ENCODE measurements at places on chromosomes 5 and 9. TPM values are rescaled to one million over a fixed set of nuclear protein-coding genes. Genes with fewer than 3 reads are reported as not detected.

DNA sequence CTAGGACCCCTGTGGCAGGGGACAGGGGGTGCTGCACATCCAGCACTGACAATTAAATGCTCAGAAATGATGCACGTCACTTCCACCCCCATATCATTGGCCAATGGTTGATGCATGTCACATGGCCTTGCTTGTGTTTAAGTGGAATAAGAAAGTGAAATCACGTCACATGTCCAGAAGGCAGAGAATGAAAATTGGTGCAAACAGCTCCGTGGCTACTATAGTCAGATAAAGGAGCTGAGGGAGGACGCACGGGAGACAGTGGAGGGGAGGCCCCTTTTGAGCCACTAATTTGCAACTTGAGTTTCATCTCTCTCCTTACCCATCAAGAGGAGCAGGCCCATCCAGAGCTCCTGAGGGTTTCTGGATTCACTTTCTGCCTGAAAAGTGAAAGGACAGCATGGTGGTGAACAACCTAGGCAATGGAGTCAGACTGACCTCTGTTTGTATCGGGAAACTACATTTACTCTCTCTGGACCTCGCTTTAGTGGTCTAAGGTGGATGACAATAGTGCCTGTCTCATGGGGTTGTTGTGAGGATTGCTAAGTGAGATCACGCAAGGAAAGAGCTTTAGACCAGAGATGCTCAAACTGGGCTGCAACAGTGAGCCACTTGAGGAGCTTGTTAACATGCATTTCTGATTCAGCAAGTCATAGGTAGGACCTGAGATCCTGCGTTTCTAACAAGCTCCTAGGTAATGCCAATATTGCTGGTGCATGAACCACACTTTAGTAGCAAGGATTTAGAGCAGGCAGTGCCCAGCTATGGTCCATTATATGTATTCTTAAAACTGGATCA lies 133.9 kb upstream of the ADRA1B start:
- H3K36me3 ChIP-seq = no peaks in the 10 kb centered on the region
- H3K27ac ChIP-seq = no peak overlapping the region
- H3K4me1 ChIP-seq = no peaks in the 10 kb centered on the region
- no peaks in the 10 kb centered on the region for H3K27me3 ChIP-seq
- no peak for DNase-seq
- no peak overlapping the region for H3K4me3 ChIP-seq

- no peaks in the 10 kb centered on the region for H3K36me3 ChIP-seq
- H3K4me1 ChIP-seq = no peaks in the 10 kb centered on the region
- DNase-seq = no peak
- no peak overlapping the region for H3K4me3 ChIP-seq
- H3K27me3 ChIP-seq = no peaks in the 10 kb centered on the region
- H3K27ac ChIP-seq = no peak overlapping the region
Measured at GRCh38 chr5:148471379-148471778, 87.6 kb downstream of the FBXO38 start.

- no peaks in the 10 kb centered on the region for H3K36me3 ChIP-seq
- no peaks in the 10 kb centered on the region for H3K4me1 ChIP-seq
- no peak overlapping the region for H3K27ac ChIP-seq
- H3K27me3 ChIP-seq = no peaks in the 10 kb centered on the region
Measured at GRCh38 chr9:38338342-38339018, 54.0 kb upstream of the ALDH1B1 start.

DNA sequence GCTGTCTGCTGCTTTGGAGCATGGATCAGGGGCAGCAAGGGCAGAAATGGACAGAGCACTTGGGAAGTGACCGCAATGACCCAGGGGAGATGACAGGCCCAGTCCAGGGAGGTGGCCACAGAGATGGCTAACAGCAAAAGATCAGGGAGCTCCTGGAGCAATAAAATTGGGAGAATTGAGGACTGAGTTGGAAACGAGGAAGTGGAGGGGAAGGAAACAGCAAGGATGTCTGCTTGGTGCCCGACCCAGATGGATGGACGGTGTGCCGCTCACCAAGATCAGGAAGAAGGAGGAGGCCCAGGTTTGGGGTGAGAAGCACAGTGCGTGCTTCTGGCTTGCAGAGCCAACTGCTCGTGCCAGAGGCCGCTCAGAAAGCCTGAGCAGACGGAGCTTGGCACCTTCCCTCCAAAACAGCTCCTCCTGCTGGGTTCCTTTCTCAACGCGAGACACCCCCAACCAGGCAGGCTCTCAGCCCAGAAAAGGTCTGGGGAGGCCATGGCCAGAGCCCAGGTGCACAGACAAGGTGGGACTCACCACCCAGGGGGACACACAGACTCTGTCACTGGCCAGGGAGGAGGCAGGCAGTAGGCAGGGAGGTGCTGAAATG lies 1.7 kb upstream of the SLC34A1 start:
- DNase-seq = peak; percentile 72
- H3K36me3 ChIP-seq = no peaks in the 10 kb centered on the region

- H3K36me3 ChIP-seq = no peaks in the 10 kb centered on the region
- no peaks in the 10 kb centered on the region for H3K4me1 ChIP-seq
- no peaks in the 10 kb centered on the region for H3K27me3 ChIP-seq
- peak overlapping the region; percentile 59 for H3K4me3 ChIP-seq
- no peak for DNase-seq
Measured at GRCh38 chr9:14323083-14323971, 9.4 kb upstream of the NFIB start.

GRCh38 chr5:113150821-113151220 lies 174.2 kb downstream of the DCP2 start:
- DNase-seq = no peak
- H3K27me3 ChIP-seq = no peaks in the 10 kb centered on the region
- H3K27ac ChIP-seq = no peak overlapping the region
- no peaks in the 10 kb centered on the region for H3K36me3 ChIP-seq

GRCh38 chr5:41508186-41508585 lies 2.2 kb downstream of the PLCXD3 start:
- no peaks in the 10 kb centered on the region for H3K27me3 ChIP-seq
- no peaks in the 10 kb centered on the region for H3K36me3 ChIP-seq
- no peak for DNase-seq
- H3K4me3 ChIP-seq = no peak overlapping the region

DNA sequence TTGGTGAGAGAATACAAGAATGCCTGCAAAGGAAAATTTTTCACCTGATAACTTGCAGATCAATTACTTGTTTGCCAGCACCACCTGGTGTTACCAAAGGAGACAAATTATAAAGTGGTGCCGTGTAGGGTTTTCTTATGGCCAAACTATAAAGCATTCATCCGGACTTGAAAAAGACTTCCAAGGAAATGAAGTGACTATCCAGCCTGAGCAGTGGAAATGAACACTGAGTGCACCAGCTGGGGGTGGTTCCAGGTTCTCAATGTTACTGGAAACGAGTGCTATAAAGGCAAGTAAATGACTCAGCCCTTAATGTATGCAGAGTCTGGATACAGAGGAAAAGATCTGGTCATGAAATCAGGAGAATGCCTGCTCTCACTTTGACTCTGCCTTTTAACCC lies 113.1 kb downstream of the DNAH5 start:
- H3K4me3 ChIP-seq = no peak overlapping the region
- H3K27ac ChIP-seq = no peak overlapping the region
- no peaks in the 10 kb centered on the region for H3K27me3 ChIP-seq
- H3K36me3 ChIP-seq = no peaks in the 10 kb centered on the region

DNA sequence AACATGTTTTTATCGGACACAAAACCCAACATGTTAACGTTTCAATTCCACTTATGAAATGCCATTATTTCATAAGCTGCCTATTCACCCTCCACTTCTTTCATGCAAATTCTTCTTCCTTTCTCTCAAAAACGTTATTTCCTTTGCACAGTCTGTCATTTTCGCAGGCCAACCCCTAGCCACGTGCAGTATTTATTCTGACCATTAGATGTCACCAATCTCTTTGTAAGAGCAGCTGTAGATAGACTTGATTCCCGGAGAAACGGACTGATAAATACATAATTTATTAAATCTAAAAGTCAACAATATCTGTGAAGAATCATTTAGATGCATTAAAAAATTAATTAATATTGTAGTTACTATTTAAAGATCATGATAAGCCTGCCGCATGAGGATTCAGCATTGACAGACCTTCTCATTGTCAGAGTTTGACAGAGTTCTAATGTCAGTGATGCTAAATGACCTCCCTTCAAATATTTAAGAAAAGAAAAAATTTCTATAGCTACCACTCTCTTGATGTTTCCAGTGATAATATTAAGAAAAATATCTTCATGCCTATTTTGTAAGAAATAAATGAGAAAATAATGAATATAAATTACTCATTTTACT lies 933.6 kb downstream of the CDH12 start:
- no peak for DNase-seq
- H3K36me3 ChIP-seq = no peaks in the 10 kb centered on the region
- H3K4me3 ChIP-seq = no peak overlapping the region
- no peak overlapping the region for H3K27ac ChIP-seq

- DNase-seq = no peak
- H3K36me3 ChIP-seq = no peaks in the 10 kb centered on the region
- no peak overlapping the region for H3K27ac ChIP-seq
- H3K4me3 ChIP-seq = no peak overlapping the region
- no peaks in the 10 kb centered on the region for H3K4me1 ChIP-seq
- no peaks in the 10 kb centered on the region for H3K27me3 ChIP-seq
Measured at GRCh38 chr5:350355-350754, 28.8 kb downstream of the AHRR start.

DNA sequence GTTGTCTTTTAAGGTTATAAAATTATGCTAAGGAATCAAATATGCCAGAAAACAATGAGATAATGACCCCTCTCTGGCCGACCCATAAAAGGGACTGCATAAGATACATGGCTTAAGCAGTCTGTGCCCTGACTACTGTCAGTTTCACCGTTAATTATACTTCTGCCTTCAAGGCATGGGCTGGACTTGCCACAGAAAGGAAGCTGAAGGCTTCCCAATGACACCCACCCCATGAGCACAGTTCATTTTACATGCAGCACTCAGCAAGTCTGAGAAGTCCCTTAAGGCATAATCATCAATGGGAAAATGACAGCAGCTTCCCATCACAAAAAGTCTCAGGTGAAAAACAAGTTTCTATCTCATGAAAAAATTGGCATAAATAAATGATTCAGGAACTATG lies 175.6 kb downstream of the GLIS3 start:
- no peaks in the 10 kb centered on the region for H3K36me3 ChIP-seq
- no peaks in the 10 kb centered on the region for H3K27me3 ChIP-seq
- no peak overlapping the region for H3K4me3 ChIP-seq
- H3K27ac ChIP-seq = no peak overlapping the region
- DNase-seq = no peak

- H3K4me1 ChIP-seq = no peaks in the 10 kb centered on the region
- peaks cover 3% of the 10 kb centered on the region for H3K36me3 ChIP-seq
- H3K4me3 ChIP-seq = no peak overlapping the region
- DNase-seq = no peak
- no peak overlapping the region for H3K27ac ChIP-seq
Measured at GRCh38 chr5:60366489-60366888, 333.5 kb downstream of the DEPDC1B start.

- H3K4me1 ChIP-seq = no peaks in the 10 kb centered on the region
- H3K36me3 ChIP-seq = no peaks in the 10 kb centered on the region
- H3K4me3 ChIP-seq = peak within 1 kb of the TSS; percentile 31
- no peak within 1 kb of the TSS for H3K27ac ChIP-seq
- DNase-seq = no peak
- H3K27me3 ChIP-seq = peaks cover 2% of the 10 kb centered on the region
Measured at GRCh38 chr5:146878476-146879172, at the start of gene PPP2R2B. TSS of gene PPP2R2B (minus strand) at chr5:146878757.

GRCh38 chr9:99466781-99467180 lies 244.7 kb downstream of the SEC61B start:
- H3K27ac ChIP-seq = no peak overlapping the region
- no peaks in the 10 kb centered on the region for H3K4me1 ChIP-seq
- H3K36me3 ChIP-seq = no peaks in the 10 kb centered on the region

- H3K36me3 ChIP-seq = no peaks in the 10 kb centered on the region
- H3K4me1 ChIP-seq = no peaks in the 10 kb centered on the region
- DNase-seq = no peak
Measured at GRCh38 chr9:77885104-77885672, 146.4 kb downstream of the GNAQ start.

DNA sequence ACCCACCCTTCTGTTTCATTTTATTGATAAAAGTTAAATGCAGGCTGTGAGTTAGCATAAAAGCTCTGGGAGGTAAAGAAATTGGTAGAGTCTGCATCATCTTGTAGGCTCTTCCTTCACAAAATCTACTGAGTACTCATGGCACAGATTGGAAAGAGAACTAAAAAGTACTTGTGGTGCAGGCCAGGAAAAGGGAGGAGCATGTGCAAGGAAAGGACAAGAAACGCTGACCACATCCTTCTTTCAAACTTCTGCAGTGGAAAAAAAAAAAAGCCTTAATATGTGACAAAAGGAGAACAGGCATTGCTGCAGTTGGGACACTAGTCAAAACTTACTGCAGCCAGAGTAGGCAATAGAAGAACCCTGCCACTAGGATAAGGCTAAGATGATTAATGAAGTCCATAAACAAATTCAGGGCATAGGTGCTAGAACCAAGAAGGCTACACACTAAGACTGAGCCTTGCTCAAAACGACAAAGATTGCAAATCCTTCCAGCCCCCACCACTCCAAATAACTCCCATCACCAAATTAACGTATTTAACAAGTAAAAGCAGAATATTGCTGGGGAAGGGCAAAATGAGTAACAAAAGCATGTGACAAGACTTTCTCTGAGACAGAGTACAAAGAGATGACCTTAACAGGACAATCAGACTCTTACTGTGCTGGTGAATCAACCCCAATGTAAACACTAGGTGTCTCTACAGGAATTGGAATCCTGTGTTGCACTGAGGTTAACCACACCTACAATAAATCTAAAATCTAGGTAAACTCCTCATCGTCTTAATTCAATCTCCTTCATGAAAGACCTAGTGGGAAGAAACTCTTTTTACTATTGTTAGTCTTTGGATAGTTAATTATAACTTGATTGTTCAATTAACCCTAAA lies 1024.8 kb downstream of the TLE1 start:
- H3K36me3 ChIP-seq = no peaks in the 10 kb centered on the region
- H3K4me1 ChIP-seq = no peaks in the 10 kb centered on the region
- no peak overlapping the region for H3K27ac ChIP-seq
- DNase-seq = no peak
- H3K27me3 ChIP-seq = no peaks in the 10 kb centered on the region

GRCh38 chr9:69469136-69469535 lies 144.1 kb downstream of the ENTREP1 start:
- DNase-seq = no peak
- H3K36me3 ChIP-seq = no peaks in the 10 kb centered on the region
- no peak overlapping the region for H3K4me3 ChIP-seq
- H3K27me3 ChIP-seq = no peaks in the 10 kb centered on the region
- no peaks in the 10 kb centered on the region for H3K4me1 ChIP-seq

GRCh38 chr5:138720840-138721239 lies 32.4 kb upstream of the CTNNA1 start:
- no peak overlapping the region for H3K27ac ChIP-seq
- peaks cover 10% of the 10 kb centered on the region for H3K4me1 ChIP-seq
- no peaks in the 10 kb centered on the region for H3K36me3 ChIP-seq
- H3K27me3 ChIP-seq = no peaks in the 10 kb centered on the region
- no peak overlapping the region for H3K4me3 ChIP-seq
- DNase-seq = no peak

The ORM2 gene
- 0.91 TPM for total RNA-seq

The NME5 gene
- 6.6 TPM for total RNA-seq

The ANKRD20A1 gene
- total RNA-seq = 2.2 TPM

The GABRA6 gene
- 6.1 TPM for total RNA-seq

The ISL1 gene
- total RNA-seq = 5.5 TPM

The ACTBL2 gene
- not detected for total RNA-seq

The SIMC1 gene
- 15.9 TPM for total RNA-seq

The PTGES gene
- total RNA-seq = 19.9 TPM
